ENCODE measurements at places on chromosomes 7 and 10.

DNA sequence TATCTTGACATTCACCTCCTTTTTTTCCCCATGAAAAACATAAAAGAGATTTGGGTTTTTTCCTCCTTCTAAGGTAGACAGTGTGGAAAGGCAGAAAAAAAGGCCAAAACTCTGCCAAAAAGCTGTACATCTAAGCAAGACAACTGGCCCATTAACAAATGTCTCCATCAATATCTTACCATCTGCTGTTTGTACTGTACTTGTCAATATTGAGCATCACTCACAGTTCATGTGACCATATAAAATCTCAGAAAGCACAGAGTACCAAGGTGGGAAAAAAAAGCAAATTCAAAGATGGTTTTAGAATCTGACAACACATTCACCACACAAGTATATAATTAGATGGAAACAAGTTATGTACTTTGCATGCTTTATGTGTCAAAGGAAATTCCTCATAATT, 52.6 kb downstream of the CACNA2D1 start:
- H3K36me3 ChIP-seq, result no peaks in the 10 kb centered on the region
- H3K27ac ChIP-seq, result peak overlapping the region; percentile 95
- DNase-seq, result no peak
- no peaks in the 10 kb centered on the region for H3K27me3 ChIP-seq

DNA sequence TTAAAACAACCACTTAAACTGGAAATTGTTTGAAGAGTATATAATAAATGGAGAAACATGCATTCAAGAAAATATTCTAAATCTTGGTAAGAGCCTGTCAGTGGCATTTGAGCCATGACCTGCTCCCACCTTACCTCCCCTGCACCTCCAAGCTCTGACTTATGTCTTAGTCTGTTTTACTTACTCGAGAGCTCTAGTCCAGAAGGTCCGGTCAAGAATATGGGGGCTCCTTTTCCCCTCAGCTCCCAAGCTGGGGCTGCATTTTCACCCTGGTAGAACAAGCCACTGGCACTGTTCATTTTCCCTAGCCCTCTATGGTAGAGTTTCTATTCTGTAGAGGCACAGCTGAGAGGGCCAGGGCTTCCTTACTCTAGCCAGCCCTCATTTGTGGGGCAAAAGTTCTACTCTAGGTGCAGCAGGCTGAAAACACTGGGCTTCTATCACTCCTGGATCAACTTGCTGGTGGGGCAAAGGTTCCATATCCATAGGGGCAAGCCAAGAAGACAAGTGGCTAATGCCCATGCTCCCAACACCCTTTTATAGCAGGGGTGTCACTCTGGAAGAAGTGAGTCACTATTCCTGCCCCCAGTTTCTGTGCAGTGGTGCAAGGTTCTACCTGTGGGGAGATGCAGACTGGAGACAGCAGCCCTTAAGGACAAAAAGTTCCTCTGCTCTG, 40.6 kb downstream of the ZNF438 start:
- no peak for DNase-seq
- H3K4me3 ChIP-seq, result no peak overlapping the region
- no peaks in the 10 kb centered on the region for H3K36me3 ChIP-seq
- H3K27ac ChIP-seq, result no peak overlapping the region
- H3K4me1 ChIP-seq, result no peaks in the 10 kb centered on the region

DNA sequence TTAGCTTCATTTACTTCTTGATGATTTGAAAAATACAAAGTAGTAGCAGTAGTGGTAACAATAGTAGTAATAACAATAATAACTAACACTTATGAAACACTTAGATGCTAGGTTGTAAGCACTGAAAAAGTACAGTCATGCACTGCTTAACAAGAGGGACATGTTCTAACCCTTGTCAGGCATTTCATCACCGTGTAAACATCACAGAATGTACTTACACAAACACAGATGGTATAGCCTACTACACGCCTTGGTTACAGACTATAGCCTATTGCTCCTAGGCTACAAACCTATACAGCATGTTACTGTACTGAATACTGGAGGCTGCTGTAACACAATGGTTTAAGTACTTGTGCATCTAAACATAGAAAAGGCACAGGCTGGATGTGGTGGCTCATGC, 60.6 kb downstream of the PUS7 start:
- H3K4me3 ChIP-seq, result no peak overlapping the region
- peaks cover 33% of the 10 kb centered on the region for H3K36me3 ChIP-seq
- H3K4me1 ChIP-seq, result no peaks in the 10 kb centered on the region

DNA sequence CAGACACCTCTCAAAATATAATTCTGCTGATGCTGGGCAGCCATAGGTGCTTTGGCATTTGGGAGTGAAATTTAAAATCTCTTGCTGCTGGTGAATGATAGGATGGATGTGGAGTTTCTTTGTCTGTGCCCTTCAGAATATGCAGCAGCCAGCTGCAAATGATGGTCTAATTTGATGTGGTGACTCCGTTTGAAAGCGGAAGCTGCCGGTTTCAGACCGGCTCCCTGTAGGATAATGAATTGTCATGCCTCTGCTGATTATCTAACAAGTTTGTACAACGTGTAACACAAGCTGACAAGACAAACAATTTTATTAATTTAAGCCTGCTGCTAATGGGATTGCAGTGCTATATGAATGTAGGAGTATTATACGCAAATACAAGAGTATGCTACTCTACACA, 103.5 kb downstream of the SND1 start:
- peaks cover 6% of the 10 kb centered on the region for H3K4me1 ChIP-seq
- no peak for DNase-seq
- H3K36me3 ChIP-seq, result no peaks in the 10 kb centered on the region
- H3K4me3 ChIP-seq, result no peak overlapping the region
- H3K27ac ChIP-seq, result no peak overlapping the region

DNA sequence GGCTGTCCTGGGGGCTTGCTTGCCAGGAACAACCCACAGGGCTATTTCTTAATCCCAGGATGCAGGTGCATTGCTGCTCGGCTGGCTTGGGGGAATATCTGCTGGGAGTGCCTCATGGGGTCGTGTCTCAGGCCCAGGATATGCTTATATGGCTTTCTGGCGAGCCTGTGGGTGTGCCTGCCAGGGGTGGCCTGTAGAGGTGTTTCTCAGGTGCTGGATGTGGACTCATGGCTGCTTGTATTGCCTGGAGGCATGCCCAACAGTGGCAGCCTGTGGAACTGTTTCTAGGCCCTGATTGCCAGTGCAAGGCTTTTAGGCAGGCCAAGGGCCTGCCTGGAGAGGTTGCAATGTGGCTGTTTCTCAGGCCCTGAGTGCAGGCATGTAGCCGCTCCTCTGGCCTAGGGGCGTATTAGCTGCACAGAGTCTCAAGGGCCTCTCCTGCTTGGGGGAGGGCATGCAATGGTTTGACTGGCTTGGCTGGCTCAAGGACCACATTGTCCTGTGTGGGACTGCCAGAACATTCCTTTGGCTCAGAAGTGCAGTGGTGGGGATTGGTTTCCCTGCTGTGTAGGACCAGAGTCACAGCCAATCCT, 202.1 kb downstream of the ATRNL1 start:
- H3K27me3 ChIP-seq, result no peaks in the 10 kb centered on the region
- no peaks in the 10 kb centered on the region for H3K4me1 ChIP-seq
- no peak overlapping the region for H3K4me3 ChIP-seq
- DNase-seq, result no peak
- H3K27ac ChIP-seq, result no peak overlapping the region

Measured in A673 (cell line).